Stimulated activated CD4-positive, alpha-beta T cell treated with anti-CD3 and anti-CD28 coated beads, Interleukin-1b, Interleukin-23, amount 100 ng/mL, for 4 hours (primary cell): ENCODE measurements at places on chromosomes 3 and 15.

DNA sequence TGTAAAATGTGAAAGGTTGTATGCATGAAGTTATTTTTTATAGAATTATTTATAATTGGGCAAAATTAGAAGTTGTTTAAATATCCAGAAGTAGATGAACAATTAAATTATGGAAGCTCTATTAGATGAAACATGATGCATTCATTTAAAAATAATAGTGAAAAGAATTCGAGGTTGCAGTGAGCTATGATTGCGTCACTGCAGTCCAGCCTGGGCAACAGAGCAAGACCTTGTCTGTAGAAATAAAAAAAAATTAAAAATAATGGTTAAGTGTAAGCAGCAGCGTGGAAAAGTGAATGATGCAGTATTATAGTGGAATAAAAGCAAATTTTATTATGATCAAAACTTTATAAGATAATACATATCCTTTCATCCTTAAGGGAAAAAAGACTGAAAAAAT lies 14.3 kb downstream of the BUB1B start:
- DNase-seq = no peak

DNA sequence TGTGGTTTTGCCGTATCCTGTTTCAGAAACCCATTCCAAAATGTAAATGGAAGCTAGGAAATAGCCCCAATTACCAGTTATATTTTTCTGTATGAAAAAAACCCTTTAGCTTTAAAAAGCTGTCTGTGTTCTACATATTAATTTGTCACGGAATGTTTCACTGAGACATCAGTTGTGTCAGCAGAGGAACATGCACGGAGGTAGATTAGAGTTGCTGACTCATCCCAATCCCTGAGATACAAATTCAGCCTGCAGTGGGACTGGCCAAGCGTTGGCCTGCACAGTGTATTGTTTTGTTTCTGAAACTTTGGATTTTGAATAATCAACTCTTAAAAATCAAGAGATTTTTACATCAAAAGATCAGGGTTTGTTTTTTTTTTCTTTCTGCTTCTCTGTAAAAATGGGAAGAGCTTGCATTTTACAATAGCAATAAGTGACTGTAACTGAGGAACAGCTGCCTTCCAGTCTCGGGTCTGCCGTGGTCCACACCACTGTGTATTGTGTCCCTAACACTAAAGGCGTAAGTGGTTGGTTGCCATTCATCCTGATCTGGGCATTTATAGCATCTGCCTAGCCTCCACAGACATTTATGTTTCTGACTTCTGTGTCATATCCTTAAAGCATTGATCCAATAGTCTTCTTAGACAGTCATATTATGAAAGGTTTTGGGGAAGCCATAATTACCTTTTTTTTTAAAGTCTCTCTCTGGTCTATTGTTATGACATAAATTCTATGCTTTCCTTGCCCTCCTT lies 218.1 kb downstream of the ADAMTSL3 start:
- DNase-seq = no peak

- no peak for DNase-seq
Observed at GRCh38 chr3:132211896-132212295, 105.3 kb upstream of the ACP3 start.

DNA sequence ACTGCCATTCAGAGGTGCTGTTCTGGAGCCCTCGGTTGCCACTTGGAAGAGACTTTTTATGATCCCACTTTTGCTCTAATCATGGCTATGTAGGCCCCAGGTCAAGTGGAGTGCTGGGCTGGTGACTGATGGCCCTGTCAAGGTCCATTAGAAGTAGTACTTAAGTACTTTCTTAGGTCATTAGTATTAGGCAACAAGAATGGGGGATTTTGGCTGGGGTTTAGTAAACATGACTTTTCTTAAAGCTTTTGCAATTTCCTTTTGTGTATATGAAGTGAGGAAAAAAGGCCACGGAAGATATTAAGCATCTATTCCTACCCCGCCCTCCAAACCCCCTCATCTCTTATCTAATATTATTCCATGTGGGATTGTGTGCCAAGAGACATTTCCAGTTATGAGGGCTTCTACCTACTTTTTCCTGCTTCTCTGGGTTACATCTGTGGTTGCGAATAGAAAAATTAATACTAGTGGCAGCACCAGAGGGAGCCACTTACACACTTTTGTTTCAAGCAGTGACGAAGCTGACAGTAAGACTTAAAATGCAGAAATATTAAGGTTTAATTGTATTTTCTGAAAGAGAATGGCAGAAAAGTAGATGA lies 13.9 kb downstream of the NLGN1 start:
- no peak for DNase-seq

DNA sequence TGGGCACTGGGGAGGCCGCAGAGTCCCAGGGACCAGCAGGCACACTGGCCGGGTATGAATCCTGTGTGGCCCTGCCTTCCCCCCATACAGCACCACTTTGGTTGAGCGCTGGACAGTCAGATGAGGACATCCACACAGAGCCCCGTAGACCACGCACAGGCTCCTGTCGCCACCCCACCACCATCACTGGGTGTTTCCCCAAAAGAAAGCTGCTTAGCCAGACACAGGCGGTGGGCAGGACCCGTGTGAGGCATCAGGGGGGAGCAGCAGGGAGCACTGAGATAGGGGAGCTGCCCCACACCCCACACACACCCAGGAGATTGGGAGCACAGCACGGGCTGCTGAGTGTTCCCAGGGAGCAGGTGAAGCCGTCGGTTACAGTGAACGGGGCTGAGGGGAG lies 42.4 kb upstream of the SLC41A3 start:
- DNase-seq = no peak

- no peak for DNase-seq
Observed at GRCh38 chr3:34504775-34505174, 706.3 kb downstream of the PDCD6IP start.

DNA sequence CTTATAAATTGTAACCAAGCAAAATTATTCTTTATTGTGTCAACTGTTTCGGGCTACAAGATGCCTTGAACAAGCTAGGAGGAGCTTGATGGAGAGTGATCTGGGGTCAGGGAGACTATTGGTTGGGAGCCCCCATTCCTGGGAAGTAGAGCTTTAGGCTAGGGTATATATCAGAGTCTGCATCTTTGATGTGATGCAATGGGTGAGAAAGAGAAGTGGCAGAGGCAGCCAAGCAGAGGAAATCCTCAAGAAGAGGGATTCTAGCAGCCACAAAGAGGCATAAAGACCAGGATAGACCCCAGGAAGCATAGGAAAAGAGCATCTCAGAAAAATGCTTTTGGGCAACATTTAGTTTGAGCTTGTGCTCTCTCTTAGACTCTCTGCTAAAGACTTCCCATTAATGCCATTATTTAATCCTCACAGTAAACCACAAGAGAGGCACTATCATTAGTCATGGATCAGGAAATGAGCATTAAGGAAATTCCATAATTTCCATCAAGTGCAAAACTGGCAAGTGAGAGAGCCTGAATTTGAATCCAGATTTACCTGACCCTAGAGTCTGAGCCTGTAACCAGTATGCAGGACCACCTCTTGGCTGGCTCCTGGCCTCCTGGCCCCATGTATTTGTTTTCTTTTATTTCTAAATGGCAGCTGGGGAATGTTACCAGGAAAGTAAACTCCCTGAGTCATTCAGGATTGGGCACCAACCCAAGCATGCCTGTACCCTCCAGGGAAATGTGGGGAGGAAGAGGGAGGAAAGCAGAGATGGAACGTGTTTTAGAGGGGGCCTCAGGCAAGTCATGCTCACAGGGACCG lies 118.7 kb downstream of the RPL22L1 start:
- DNase-seq = no peak

- peak; percentile 42 for DNase-seq
Observed at GRCh38 chr3:129606636-129607390, at the start of gene PLXND1. PLXND1 (minus strand) TSS chr3:129606676; CDS start chr3:129606639, 37 bp downstream.

- no peak for DNase-seq
Observed at GRCh38 chr3:171888466-171888865, 45.3 kb downstream of the TMEM212 start.

DNA sequence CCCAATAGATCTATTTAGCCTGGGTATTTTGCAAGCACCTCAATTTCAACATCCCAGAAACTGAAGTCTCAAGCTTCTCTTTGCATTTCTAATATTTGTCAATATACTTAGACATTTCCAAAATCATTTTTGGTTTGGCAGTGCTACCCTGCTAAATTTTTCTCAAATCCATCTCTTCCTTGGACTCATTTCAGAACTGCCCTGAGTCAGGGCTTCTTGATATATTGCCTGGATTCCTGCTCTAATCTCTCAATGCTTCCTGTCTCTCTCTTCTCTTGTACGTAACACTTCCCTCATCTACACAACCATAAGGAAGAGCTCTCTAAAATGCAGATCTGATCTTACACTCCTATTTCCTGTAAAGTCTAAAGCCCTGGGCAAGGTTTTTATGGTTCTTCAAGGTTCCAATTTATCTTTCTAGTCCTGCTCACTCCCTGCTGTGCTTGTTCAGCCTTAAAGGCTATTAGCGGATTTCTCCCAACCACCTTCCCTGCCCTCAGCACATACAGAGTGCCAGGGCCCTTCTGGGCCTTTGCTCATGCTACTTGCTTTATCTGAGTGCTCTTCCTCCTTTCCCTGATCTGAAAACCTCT lies 53.0 kb upstream of the MME start:
- no peak for DNase-seq

GRCh38 chr15:58228718-58229117 lies 90.5 kb downstream of the AQP9 start:
- DNase-seq = no peak

- no peak for DNase-seq
Observed at GRCh38 chr3:100928638-100929428, 64.4 kb downstream of the ABI3BP start.

DNA sequence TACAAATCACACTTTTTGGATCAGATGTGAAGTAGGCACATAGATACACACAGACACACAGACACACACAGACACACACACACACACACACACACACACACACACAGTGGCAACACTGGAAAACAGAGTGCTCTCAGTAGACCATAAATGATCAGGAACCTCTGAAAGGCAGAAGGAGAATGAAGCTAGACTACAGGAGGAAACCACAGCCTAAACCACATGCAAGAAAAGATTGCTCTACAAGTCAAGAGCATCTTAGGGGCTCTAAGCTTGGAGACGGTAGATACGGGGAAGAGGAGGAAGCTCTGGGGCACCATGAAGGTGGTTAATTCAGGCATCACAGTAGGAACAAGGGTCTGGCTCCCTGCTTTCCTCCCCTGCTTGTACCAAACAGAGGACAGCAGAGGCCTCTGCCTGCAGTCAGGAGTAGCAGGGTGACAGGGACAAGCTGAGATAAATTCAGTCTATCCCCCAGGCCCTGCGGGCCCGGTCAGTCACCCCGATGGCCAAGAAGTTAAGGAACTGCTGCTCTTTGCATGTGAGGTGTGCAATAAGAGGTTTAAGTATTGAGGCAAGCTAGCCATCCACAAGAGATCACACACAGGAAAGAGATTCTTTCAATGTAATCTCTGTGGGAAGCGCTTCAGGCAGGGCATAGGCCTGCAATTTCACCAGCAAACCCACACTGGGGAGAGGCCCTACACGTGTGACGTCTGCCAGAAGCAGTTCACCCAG lies 23.5 kb upstream of the ARPIN start:
- DNase-seq = no peak

DNA sequence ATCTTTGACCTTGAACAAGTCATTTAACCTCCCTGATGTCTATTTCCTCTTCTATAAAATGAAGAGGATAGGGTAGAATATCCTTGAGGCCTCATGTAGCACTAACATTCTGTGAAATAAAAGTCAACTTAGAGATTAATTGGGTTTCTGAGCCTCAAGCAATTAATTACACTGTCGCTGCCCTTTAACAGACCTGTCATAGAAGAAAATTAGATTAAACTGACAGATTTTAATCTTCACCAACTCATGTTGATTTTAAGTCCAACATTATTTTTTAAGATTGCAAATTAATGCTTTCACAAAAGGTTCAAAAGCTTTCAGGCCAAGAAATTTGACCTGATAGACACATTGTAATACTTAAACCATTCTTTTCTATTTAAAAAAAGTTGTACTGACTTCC lies 8.1 kb upstream of the MNS1 start:
- DNase-seq = no peak
